Substantia nigra (tissue), 51 donors: ENCODE measurements at places on chromosomes 2 and 18.

GRCh38 chr2:46471-47345 lies at the start of gene FAM110C:
Gene FAM110C (minus strand): TSS chr2:46505. CDS start chr2:46385, 120 bp downstream.
- DNase-seq = peak; percentile 39

DNA sequence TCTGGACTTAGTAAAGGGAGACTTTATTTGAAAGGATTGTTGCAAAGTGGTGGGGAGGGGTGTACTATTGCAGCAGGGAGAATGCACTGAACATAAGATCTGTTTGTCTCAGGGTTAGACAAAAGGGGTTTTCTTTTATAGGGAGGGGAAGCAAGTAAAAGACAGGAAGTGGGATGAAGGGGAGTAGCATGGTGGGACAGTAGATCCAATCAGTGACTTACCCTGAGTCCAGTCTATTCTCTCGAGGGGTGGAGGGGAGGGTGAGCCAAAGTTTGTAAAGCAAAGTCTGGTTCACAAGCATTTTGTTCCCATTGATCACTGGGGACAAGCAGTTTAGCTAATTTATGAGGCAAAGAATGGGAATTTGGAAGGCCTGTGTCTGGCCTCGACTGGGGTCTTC lies 35.0 kb upstream of the CYP27C1 start:
- no peak for DNase-seq

- DNase-seq = no peak
Observed at GRCh38 chr2:23489471-23490322, 104.7 kb downstream of the KLHL29 start.

- no peak for DNase-seq
Observed at GRCh38 chr2:226362980-226363379, 436.6 kb downstream of the IRS1 start.

DNA sequence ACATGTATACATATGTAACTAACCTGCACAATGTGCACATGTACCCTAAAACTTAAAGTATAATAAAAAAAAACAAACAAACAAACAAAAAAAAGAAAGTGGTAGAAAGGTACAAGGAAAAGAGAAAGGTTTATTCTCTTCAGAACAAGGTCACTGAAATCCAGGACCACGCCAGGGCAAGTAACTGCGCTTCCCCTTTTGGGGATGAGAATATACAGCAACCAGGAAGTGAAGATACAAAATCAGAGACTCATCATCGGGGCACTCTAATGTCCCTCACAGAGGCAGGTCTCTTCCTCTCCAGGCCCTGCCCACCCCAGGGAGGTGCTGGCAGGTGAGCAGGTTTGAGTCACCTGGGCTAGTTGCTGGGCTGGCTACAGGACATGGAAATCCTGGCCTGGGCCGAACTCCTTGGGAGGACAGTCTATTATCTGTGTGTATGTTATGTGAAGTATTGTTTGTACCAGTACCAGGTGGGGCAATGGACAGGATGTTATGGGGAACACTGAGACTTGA lies 100.4 kb upstream of the GPR45 start:
- no peak for DNase-seq

DNA sequence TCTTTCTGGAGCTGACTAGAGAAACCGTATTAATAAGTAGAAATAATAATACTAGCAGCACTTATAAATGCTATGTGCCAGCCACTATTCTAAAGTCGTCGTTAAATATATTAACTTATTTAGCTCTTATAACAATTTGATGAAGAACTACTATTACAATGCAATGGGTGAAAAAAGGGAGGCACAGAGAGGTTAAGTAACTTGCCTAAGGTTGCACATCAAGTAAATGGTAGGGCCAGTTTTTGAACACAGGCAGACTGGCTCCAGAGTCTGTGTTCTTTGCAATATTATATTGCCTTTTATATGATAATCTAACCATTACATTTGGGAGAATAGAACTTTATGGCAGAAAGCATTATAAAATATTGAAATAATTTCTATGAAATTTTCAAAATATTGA lies 17.6 kb downstream of the INPP1 start:
- DNase-seq = no peak

DNA sequence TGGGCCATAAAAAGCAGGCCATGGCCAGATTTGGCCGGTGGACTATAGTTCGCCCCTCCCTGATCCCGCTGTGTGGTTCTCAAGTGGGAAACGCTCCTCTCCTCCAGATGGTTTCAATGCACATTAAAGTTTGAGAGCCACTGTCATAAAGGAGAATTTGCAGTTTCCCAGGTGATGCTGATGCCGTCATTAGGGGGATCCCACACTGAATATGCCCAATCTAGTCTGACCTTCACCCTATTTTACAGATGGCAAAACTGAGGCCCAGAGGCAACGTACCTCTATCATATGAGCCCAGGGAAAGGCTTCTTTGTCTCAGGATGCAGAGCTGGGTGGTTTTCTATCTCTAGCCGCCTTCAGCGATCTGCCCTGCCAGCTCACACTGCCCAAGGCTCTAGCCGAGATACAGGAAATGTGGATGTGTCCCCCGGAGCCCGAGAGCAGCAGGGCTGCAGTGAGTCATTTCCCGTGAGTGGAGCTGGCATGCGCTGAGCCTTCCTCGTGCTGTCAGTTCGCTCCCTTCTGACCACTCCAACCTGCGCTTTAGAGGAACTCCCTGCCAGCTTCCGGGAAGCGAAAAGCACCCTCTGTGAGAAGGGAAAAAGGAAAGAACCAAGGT lies 116.2 kb downstream of the SMAD7 start:
- no peak for DNase-seq

GRCh38 chr2:240106765-240107476 lies 29.2 kb downstream of the COPS9 start:
- no peak for DNase-seq

DNA sequence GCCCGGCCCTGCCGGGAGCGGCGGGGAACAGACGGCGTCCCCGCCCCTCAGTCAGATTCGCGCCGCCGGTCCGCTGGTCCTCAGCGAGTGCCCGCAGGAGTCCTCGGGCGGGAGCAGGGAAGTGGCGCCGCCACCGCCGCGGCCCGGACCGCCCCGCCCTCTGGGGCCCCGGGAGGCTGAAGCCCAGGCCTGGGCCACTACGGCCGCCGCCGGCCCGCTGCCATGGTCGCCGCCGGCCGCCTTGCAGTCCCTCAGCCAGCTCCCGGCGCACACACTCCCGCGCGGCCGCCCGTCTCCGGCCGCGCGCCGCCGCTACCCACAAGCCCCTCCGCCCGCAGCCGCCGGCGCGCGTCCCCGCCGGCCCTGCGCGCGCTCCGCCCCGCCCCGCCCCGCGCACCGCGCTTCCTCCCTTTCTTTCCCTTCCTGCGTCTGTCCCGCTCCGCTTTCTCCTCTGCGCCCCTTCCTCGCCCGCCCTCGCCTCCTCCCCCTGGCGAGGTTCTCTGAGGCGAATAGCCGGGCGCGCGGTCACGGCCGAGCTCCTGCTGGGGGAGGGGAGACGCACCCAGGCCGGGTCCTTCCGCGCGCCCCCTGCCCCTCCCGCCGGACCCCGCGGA lies at the start of gene ROCK2:
Gene ROCK2, minus strand, starts transcription at position 295 of the 614 bp plus-strand sequence. CDS start 500 bp downstream, outside the sequence.
- DNase-seq = peak; percentile 86

DNA sequence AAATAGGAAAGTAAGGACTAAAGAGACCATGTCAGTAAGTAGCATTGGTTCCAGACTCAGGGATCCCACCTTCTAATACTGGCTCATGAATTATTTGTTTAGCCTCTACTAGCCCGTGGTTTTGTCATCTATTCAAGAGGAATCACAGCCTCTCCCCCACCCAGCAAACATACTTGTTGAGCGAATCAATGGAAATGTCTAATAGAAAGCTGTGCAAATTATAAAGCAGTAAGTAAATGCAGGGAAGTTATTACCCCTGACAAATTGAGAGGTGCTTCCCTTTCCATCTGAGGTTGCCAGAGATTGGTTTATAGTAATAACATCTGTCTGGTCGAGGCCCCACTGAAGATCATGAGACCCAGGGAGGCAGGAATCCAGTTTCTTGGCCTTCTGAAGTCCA lies 219.3 kb upstream of the OSR1 start:
- DNase-seq = no peak

DNA sequence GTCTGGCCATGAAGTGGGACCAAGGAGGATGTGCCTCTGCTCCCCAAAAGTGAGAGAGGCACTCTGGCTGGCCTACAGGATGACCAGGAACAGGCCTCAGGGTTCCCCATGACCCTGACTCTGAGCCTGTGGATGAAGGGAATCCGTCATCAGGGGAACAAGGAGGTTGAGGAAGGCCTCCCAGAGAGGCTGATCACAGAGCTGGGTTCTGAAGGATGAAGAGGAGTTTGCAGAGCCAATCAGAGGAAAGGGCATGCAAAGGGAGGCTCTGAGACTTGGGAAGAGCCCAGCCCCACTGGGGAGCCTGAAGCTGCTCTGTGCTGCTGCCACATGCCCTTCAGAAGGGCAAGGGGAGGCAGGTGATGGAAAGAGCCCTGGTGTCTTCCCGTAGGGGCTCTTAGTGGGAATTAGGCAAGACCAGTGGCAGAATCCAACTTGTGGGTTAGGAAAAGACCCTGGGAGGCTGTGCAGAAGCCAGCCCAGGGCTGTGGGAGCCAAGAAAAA lies 141.3 kb upstream of the ID2 start:
- no peak for DNase-seq

DNA sequence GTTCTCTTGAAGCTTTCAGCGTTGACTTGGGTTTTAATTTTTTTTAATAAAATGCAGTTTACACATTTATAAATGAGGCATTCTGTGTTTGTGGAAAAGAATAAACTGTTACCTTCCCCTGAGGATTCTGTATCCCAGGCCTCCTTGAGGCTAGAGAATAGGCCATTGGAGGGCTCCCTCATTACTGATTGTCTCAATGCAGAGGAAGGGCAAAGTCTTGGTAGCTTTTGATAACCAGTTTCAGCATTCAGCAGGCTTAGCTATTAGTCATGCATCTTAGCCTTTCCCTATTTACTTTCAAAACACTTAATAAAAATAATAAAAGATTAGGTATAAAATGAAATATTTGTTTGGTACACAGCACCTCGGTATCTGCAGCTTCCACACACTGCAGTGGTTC lies 58.1 kb upstream of the OTX1 start:
- no peak for DNase-seq

- no peak for DNase-seq
Observed at GRCh38 chr18:75441896-75442295, 14.4 kb upstream of the SMIM21 start.

GRCh38 chr18:77866351-77866750 lies 616.7 kb downstream of the GALR1 start:
- no peak for DNase-seq

- DNase-seq = no peak
Observed at GRCh38 chr2:201925056-201925455, 108.6 kb upstream of the FZD7 start.

- no peak for DNase-seq
Observed at GRCh38 chr2:150850641-150851040, 363.2 kb upstream of the RND3 start.

DNA sequence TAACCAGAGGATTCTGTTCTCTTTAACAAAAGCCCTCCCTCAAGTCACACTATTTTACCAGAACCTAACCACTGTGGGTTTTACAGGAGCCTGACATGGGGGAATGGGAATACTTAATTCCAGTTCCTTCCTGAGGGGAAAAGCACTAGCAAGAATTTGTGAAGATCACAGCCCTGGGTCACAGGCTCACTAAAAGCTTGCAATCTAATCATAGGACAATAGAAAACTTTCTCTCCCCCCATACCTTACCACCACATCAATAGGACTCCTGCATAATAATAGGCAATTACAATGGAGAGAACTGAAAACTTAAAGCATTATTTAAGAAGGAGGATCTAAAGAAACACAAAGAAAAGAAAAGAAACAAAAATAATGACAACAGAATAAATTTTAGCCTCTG lies 225.8 kb upstream of the ZNF804A start:
- no peak for DNase-seq

DNA sequence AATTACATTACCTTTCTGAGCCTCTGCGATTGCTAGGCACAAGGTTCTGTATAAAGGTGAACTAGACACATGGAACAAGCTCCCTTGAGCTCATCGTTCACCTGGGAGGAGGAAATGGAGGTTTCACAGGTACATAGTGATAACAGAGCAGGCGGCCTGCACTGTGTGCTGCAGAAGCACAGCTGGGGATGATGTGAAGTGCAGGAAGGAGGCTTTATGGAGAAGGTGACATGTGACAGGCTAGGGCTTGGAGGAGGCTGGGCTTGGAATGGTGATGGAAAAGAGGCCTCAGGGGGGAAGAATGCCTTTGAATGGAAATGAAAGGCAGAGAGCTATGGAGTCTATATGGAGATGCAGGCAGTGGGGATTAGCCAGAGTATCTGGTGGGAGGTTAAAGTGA lies 22.9 kb downstream of the MARCHF4 start:
- DNase-seq = no peak

- DNase-seq = no peak
Observed at GRCh38 chr18:77300579-77300978, 50.9 kb downstream of the GALR1 start.

GRCh38 chr18:45402485-45403056 lies 212.7 kb upstream of the SLC14A2 start:
- DNase-seq = no peak
